ENCODE measurements at places on chromosomes 1 and 21.

DNA sequence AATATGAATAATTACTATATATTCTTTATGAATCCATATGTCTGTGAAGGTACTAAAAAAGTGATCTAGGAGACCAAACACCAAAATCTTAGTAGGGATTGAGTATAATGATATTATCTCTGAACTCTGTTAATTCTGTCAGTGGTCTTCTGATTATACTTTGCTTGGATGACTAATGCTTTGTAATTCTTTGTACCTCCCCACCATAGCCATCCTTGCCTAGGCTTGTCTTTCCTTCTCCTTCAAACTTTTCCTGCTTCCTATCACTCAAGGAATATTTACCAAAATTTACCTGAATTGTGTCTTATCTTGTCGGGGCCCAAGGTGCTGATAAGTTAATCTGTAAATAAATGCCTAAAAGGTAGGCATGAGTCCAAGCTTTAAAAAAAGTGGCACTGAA lies 845 bp upstream of the RGS5 start:
- no peak for DNase-seq

- DNase-seq = no peak
These were observed 49.3 kb downstream of the CFH start for GRCh38 chr1:196701144-196701543.

- DNase-seq = no peak
These were observed 143.5 kb upstream of the COA6 start for GRCh38 chr1:234229581-234230387.

GRCh38 chr1:40256401-40257084 lies 1.5 kb upstream of the ZMPSTE24 start:
- no peak for DNase-seq

DNA sequence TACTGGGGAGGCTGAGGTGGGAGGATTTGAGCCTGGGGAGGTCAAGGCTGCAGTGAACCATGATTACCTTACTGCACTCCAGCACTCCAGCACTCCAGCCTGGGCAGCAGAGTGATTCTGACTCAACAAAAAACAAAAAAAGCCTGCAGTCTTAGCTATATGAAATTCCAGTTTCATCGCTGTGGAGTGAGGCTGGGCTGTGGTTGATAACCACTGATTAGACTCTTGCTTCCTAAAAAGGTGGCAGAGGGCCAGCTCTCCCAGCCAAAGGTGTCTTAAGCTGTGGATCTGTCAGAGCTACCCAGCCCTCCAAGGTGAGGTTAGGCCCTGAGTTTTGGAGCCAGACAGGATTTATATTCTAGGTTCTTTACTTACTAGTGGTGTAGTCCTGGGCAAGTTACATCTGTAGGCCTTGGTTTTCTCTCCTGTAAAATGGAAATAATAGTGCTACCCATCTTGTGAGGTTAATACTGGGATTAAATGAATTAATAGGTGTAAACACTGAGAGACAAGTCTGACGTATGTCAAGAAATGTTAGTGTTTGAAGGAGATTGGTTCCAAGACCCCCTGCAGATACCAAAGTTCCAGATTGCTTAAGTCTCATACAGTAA lies 35.9 kb downstream of the TMCC2 start:
- no peak for DNase-seq

All from activated CD8-positive, alpha-beta memory T cell treated with anti-CD3 and anti-CD28 coated beads for 24 hours (primary cell).